Sciatic nerve (tissue), 2 donors: ENCODE measurements at places on chromosomes 5 and 9. TPM values are rescaled to one million over a fixed set of nuclear protein-coding genes. Genes with fewer than 3 reads are reported as not detected.

DNA sequence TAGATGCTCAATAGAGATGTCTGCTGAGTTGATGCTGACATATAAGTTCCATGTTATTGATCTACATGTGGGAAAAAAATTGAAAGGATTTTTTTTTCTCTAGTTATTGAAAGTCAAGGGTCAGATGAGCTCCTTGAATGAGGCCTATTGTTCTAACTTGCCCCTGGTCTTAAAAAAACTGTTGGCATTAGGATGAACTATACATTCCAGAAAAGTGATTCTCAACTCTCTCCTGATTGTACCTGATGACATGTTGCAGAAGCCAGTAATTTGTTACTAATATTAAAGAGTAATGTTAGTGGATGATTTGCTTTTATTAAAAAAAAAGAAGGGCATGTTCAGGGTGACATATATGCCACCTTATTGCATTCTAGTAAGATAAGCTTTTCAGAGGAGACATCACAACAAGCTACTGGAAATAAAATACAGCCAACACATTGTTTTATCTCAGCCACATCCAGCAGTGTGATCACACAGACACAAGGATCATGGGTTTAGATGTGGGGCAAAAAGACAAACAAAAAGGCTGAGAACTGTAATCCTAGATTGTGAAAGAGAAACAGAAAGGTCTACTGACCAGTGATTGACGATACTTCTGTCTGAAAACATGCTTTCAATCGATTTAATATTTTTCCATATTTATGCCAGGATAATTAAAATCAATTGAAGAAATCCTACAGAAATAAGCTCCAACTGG, 1314.1 kb upstream of the C9orf72 start:
- no peak for DNase-seq

DNA sequence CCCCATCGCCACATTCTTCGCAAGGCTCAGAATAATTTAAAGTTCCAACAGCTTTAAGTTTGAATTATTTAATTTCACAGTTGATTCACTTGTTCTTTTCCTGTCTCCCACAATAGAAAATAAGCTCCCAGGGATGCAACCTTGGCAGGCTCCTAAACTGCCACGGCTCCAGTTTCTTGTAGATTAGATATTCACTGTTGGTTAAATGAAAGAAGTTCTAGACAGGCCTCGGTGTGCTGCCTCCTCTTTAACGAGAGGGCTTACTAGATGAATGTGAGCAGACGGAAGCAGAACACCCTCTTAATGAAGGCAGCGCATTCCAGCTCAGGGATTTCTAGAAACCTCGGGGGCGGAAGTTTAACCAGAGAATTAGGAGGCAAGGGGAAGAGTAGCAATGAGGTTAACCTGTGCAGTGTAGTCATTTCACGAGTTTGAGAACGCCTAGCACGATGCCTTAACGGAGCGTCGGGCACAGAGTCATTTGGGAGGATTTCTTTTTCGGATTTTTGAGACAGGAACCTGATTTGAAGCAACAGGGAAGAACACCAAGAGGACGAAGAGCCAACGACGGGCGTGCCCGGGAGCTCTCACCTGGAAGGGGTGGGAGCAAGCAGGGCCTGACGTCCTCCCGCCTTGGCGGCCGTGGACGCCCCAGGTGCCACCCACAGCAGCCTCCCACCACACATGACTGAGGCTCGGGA, 637 bp upstream of the SMC5 start:
- DNase-seq = no peak

DNA sequence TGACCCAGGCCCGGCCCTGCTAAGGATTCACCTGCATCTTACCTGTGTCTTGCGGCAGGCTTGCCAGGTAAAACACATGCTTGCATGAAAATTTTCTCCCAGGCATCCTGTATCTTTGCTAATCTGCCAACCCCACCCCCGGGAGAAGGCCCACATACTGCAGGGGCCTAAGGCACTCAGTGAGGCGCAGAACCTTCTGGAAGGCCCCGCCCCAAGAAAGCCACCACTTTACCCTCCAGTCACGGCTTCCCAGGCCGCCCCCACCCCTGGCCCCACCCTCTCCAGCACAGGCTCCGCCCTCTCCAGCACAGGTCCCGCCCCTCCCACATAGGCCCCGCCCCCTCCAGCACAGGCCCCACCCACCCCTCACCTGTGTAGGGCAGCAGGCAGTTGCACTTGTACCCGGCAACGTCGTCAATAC, 29.8 kb upstream of the SEC16A start:
- DNase-seq = no peak

GRCh38 chr5:76608833-76609232, 14.4 kb downstream of the F2RL2 start:
- no peak for DNase-seq

- peak; percentile 23 for DNase-seq
Observed at GRCh38 chr9:98883276-98883675, 60.4 kb upstream of the COL15A1 start.

The HBEGF gene
- 21.1 TPM for total RNA-seq

The EGFLAM gene
- total RNA-seq = 48.2 TPM

GRCh38 chr5:56314529-56314928, 81.4 kb upstream of the ANKRD55 start:
- DNase-seq = no peak

- DNase-seq = no peak
Observed at GRCh38 chr9:76608575-76609273, 149.7 kb downstream of the GCNT1 start.

DNA sequence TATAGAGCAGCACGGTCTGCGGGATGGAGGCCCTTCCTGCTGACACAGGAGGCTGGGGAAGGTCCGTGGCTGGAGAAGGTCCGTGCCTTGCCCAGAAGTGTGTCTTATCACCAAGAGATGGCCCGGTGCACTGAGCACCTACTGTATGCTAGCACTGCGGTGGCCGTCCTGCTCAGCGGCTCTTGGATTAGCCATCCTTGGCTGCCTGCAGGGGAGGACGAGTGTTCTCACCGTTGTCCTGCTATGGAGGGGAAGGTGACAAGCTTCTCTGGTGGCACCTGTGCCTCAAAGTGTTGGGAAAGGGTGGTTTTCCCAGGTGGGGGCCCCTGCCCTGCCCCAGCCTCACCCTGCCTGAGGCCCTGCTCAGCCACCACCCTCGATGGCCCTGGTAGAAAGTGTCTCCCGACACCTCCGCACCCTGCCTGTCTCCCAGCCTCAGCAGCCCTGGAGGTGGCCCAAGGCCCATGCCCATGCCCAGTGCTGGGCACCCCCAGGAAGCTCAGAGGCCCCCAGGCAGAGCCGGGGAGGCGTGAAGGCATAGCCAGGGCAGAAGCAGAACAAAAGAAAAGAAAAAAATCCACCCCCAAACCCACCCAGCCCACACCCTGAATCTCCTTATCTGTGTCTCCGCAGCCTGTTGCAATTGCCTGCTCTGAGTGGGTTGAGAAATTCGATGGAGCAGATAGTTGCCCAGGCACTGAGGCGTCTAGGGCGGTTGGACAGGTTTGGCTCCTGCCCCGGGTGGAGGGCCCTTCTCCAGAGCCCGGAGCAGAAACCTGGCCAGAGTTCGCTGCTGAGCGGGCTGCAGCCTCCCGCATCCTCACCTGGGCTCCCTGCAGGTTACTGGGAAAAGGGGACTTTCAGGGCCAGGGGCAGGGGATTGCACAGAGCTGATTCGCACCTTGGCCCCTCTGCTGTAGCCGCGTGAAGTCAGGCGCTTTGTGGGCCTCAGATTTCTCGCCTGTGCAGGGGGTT, 30.5 kb downstream of the RXRA start:
- DNase-seq = no peak

The SPINK9 gene
- not detected for total RNA-seq

GRCh38 chr5:179301796-179302195, 43.5 kb downstream of the ADAMTS2 start:
- peak; percentile 54 for DNase-seq

The FGF10 gene
- total RNA-seq = 13.1 TPM

The LECT2 gene
- not detected for total RNA-seq

GRCh38 chr5:74903165-74903787, 37.1 kb upstream of the FAM169A start:
- DNase-seq = no peak

The GGTA1 gene
- total RNA-seq = 16.0 TPM

GRCh38 chr9:38134611-38135237, 65.7 kb upstream of the SHB start:
- DNase-seq = no peak

DNA sequence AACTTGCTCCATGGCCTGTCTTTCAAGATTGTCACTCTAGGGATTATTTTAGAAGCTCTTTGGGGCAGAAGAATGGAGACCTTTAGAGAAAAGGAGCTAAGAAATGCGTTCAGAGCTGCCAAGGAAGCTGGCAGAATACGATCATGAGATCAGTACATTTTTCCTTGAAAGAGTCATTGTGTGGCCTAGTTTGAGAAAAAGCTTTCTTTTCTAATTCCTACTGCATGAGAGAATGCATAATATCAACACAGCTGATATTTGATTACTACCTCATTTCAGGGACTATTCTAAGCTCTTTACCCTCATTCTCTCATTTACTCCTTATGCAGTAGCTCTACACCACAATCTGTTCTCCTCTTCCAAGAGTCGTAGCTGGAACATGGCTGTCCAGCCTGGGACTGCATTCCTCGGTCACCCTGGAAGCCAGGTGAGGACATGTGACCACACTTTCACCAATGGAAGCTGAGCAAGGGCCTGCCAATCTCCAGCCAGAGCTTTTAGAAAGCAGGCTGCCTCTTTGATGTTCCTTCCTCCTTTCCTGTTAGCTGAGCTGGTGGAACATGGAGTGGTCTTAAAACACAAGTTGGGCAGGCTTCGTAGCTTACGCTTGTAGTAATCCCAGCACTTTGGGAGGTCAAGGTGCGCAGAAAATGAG, 99.3 kb upstream of the LHFPL2 start:
- DNase-seq = no peak

- DNase-seq = no peak
Observed at GRCh38 chr9:5562806-5563416, 52.6 kb downstream of the PDCD1LG2 start.

- DNase-seq = no peak
Observed at GRCh38 chr5:51202161-51202560, 181.1 kb upstream of the ISL1 start.

The PCDHB5 gene
- 4.4 TPM for total RNA-seq

The CTXN3 gene
- total RNA-seq = not detected

- no peak for DNase-seq
Observed at GRCh38 chr5:2704806-2705645, 46.5 kb downstream of the IRX2 start.

- DNase-seq = no peak
Observed at GRCh38 chr9:462606-463005, 247.9 kb downstream of the DOCK8 start.

- DNase-seq = no peak
Observed at GRCh38 chr5:55360190-55360589, 52.4 kb downstream of the MTREX start.

The DNAJA1 gene
- total RNA-seq = 108 TPM

GRCh38 chr5:50302815-50303490, 138.1 kb downstream of the EMB start:
- DNase-seq = no peak

The KIAA1958 gene
- 5.8 TPM for total RNA-seq

The IFNA13 gene
- not detected for total RNA-seq

The PCDHA9 gene
- total RNA-seq = 0.45 TPM

DNA sequence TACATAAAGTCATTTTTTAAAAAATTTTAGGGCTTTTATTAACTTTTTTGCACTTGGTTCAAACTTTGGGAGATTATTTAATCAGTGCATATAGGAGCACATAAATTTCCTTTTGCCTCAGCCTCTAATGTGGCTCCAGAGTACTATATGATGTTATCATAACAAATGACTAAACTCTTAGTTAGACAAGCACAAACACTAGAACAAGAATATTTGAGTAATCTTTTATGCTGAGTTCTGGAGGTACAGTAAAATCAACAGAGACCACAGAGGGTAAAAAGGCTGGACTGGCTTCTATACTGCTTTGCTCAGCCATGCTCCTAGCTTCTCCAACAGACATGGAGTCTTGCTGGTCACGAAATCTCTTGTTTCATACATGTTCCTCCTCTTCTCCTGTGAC, 52.5 kb upstream of the SGCD start:
- DNase-seq = no peak

DNA sequence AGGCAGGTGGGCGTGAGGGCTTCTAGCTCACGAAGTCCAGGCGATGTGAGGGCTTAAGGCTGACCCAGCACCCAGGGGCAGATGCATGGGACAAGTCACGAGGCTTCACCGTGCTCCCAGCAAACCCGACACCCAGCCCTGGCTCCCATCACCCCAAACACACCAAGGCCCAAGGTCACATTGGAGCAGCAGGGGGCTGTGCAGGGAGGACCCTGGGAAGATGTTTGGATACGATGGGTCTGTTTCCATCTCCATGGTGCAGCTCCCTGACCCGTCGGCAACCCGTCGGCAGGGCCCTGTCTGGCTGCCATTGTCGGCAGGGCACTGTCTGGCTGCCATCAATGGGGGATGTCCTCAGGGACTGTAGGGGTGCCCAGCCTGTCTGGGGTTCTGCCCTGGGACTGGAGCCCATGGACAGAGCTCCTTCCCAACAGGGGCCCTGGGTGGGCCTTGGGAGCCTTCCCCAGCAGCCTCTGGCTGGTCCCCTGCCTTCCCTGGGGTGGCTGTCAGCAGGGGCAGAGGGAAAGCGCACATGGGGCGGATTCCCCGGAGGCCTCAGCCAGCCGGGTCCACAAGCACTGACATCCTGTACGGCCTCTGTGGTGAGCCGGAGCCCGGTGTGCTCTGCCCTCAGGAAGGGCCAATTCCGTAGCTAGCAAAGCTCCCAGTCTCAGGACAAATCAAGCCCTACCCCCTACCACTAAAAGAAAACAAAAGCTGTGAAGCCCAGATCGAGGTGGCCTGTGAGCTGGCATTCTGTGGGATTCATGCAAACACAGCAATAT, 47.1 kb downstream of the NACC2 start:
- DNase-seq = no peak

The LOX gene
- 25.3 TPM for total RNA-seq

DNA sequence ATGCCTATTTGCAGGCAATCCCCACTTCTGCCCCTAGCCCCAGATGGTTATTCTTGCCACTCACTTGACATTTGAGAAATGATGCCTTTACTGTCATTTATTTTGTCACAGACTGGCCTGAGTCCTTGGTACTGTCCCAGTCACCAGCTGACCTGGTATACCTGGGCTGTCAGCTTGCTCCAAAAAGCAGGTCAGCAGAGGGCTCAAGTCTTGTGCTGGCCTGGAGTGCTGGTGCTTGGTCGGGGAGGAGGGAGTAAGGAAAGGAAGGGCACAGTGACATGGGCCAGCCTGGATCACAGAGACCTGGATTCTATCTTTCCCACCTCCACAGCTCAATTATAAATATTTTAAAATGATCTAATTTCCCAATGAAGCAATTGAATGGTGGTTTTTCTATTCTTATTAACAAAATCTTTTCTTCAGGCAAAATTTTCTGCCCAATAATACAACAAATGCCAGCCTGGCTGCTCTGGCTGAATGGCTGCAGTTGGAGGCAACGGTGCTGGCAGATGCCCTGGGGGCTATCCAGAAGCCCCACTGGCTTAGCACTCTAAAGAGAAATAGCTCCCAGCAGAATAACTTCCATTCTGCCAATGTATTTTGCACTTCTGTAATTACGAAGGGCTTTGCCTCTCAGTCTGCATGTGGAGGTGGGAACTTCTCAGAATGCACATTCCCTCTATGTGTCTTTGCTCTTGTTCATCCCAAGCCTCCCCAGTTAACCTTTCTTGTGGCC, 160.6 kb downstream of the GADD45G start:
- no peak for DNase-seq

GRCh38 chr5:63563008-63563917, 399.0 kb downstream of the HTR1A start:
- no peak for DNase-seq

- DNase-seq = peak; percentile 75
Observed at GRCh38 chr9:35828716-35829083, at the start of gene FAM221B. Gene FAM221B (minus strand): TSS chr9:35828732. CDS start chr9:35826161, 2,571 bp downstream.

The ENDOG gene
- total RNA-seq = 14.1 TPM

The CDH18 gene
- 0.71 TPM for total RNA-seq

The CPEB4 gene
- total RNA-seq = 42.2 TPM
